Cardiac ventricle fibroblast (primary cell): ENCODE measurements at places on chromosomes 2 and 18. TPM values are rescaled to one million over a fixed set of nuclear protein-coding genes. Genes with fewer than 3 reads are reported as not detected.

Gene OR6B2
- total RNA-seq: not detected in 2 replicates

Gene HOXD13
- not detected in 2 replicates for total RNA-seq

Gene TNFAIP6
- total RNA-seq: 19.3 and 29.5 TPM in 2 replicates

Gene ZNG1B
- 13.7 and 14.7 TPM in 2 replicates for total RNA-seq

Gene SLC5A7
- total RNA-seq: not detected in 2 replicates

Gene GRB14
- 0.12 and 0.39 TPM in 2 replicates for total RNA-seq

Gene R3HDM1
- 16.0 and 21.7 TPM in 2 replicates for total RNA-seq

Gene ERBB4
- total RNA-seq: not detected in 2 replicates

Gene IL1F10
- not detected in 2 replicates for total RNA-seq

Gene FKBP7
- 51.4 and 89.9 TPM in 2 replicates for total RNA-seq
